NCI-H510A treated with DMSO at 0.1 percent for 48 hours (cell line): ENCODE measurements at places on chromosomes 6 and 20.

GRCh38 chr20:46682063-46682821, 7.0 kb downstream of the TP53RK start:
- DNase-seq: no peak

DNA sequence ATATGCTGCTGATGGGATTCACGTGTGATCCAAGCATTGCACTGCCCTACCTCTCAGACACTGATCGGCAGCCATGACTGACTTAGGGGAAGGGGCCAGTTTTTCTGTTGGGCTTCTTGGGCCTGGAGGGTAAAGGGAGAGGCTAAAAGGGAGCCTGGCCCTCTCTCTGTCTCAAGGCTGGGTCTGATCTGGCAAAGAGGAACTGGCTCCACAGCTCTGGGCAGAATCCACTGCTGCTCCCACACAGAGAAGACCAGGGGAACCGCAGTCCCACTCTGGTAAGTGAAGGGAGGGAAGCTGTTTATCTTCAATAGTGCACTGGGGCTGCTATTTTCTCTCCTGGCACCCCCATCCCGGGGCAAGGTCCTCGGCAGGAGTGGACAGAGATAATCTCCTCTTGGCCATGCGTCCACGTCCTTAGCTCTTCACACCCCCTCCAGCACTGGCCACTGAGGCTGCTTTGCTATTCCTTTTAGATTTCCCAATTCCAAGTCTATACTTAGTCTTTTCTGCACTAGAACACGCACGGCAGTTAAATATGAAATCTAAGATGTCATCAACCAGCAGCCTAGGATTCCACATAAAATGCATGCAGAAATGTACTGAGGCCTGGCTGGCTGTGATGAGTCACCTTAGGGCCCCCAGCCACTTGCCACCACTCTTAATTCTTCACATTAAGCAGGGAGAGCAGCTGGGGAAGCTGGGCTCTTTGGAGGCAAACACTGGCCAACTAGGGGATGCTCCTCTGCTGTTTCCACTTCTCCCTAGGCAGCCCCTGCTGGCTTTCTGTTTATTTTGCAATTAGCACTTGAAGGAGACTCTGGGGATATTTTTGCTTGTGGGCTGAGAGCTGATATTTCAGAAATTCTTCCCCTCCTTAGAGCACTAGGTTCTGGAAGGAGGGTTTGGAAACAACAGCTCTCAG, 87.8 kb upstream of the ARMC2 start:
- no peak for DNase-seq

- no peak for DNase-seq
These were observed 10.3 kb upstream of the R3HDML start for GRCh38 chr20:44326391-44327159.

DNA sequence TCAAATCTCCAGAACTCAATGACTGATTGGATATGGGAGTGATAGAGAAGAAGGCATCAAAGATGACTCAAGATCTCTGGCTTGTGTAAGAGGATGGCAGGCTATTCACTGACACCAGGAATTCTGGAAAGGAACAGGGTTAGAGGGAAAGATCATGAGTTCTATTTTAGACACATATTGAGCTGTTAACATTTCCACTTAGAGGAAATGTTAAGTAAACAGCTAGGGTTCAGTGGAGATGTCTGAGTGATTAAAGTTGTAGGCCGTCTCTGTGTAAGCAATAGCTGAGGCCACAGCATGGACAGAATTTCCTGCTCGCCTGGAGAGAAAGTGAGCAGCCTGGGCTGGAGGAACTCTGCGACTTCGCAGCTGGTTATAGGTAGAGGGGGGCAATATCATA, 21.0 kb downstream of the ZC3H12D start:
- DNase-seq: no peak
